GM13976 (cell line): ENCODE measurements at places on chromosomes 3 and 15.

DNA sequence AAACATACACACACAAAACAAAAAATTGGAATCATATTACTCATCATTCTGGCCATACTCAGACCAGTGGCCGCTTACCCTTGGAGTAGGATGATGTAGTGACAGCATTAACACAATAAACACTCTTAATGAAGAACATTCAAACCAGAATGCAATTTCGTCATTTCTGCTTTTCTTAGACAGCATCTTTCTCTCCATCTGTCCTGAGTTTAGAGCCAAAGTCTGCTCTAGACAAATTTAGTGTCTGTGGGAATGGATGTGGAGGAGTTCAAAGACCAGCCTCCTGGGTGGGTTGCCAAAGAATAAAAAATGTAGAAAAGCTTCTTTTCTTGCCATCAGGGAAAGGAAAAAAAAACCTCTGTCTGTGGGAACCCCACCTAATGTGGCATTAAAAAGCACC lies 212.4 kb upstream of the POU1F1 start:
- no peak for DNase-seq

DNA sequence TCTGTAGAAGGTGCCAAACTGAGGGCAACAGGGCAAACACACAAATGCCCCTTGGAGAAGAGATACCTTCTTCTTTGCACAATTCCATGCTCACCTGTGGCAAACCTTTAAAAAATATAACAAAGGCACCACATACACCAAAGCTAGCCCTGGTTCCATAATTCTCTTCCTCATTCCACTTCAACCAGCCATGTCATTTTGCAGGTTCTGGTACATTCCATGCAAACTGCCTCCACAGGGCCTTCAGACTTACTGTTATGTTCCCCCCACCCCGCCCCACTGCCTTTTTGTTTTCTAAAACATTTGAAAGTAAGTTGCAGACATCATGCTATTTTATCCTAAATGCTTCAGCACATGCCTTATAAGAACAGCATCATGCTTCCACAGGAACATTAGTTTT lies 269.0 kb downstream of the NSUN3 start:
- no peak for DNase-seq

DNA sequence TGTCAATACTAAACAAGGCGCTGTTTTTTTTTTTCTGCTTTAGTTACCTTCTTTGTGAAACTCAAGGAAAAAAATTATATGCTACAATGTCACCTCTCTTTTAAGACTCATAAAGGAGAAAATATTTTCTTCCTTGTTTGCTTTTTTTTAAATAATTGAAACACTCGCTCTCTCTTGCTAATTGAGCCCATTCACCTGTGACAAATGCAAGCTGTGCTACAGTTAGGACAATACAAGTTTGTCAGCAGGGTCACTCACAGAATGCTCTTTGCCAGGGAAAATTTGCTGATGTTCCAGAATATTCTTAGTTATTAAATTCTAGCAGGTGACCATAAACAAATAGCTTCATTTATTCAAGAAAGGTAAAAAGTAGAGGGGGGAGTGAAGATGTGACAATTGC lies 375.9 kb upstream of the DPPA4 start:
- no peak for DNase-seq

GRCh38 chr3:34012102-34012461 lies 213.7 kb downstream of the PDCD6IP start:
- no peak for DNase-seq

- peak; percentile 79 for DNase-seq
Observed at GRCh38 chr3:48222616-48223513, at the start of gene CAMP. Gene CAMP, plus strand, starts transcription at chr3:48223495. Its CDS starts 17 bp downstream, at chr3:48223512.

GRCh38 chr3:9715764-9716437 lies 12.3 kb downstream of the CPNE9 start:
- DNase-seq, result no peak

DNA sequence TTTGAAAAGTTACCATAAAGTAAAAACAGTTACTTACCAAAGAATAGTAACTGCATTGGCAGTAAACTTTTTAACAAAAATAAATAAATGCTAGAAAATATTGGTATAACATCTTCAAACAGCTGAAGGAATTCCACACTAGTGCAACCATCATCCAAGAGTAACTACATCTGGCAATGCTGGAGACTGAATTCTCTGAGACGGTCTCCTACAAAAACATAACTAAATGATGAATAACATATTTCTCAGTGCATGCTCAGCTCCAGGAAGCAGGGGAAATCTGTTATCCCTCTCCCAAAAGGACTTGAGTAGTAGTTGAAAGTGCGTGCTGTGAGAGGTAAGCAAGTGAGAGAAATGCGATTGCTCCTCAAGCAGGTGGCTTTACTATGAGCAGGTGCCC lies 526.8 kb upstream of the CCDC54 start:
- no peak for DNase-seq

DNA sequence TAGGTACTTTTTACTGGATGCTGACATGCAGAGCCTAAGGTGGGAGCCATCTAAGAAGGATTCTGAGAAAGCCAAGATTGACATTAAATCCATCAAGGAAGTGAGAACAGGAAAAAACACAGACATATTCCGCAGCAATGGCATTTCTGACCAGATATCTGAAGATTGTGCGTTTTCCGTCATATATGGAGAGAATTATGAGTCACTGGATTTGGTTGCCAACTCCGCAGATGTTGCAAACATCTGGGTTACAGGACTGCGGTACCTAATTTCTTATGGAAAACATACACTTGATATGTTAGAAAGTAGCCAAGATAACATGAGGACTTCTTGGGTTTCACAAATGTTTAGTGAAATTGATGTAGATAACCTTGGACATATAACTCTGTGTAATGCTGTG lies 125.1 kb downstream of the PLCL2 start:
- DNase-seq, result no peak

- DNase-seq, result no peak
Observed at GRCh38 chr3:119346076-119346496, 51.9 kb downstream of the ARHGAP31 start.

DNA sequence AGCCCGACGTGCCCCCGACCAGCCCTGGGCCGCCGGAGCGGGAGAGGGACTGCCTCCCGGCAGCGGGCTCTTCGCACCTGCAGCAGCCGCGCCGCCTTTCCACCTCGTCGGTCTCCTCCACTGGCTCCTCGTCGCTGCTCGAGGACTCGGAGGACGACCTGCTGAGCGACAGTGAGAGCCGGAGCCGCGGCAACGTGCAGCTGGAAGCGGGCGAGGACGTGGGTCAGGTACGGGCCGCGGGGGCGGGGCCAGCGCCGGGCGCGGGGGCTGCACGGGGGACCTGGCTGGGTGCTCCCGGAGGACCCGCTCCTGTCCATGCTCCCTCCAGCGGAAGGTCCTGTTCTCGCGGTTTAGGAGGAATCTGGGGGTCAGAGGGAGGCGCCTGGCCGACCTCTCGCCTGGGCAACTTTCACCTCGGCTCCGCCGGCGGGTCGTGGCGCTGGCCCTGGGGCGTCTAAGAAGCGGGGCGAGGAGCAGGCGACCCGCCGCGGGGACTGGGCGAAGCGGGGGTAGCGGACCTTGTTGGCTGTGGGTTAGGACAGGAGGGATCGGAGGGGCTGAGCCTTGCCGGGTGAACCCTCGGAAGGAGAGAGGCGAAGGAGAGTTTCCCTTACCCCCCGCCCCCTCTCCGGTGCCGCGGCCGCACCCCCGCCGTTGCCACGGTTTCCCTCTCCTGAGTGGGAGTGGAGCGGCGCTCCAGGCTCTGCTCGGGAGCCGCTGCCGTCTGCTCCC lies 682 bp downstream of the ITPKA start:
- DNase-seq, result peak; percentile 68

- DNase-seq, result no peak
Observed at GRCh38 chr3:191151653-191152052, 47.4 kb upstream of the OSTN start.

GRCh38 chr3:148990236-148990635 lies 1.1 kb upstream of the GYG1 start:
- peak; percentile 37 for DNase-seq

DNA sequence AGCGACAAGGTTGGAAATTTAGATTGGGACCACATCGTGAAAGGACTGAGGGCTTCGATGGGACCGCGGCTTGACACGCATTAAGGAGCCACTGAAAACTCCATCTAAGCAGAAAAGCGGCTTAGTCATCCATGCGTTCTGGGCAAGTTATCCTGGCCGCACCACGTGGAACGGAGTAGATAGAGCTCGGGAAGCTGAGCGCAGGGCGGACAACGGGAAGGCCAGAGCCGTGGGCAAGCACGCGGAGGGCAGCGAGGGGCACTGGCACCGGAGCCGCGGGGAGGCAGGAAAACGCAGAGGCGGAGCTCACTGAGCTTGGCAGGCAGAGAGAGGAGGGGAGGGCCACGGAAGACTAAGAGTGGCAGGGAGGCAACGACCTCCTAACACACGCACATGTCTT lies 61.3 kb upstream of the VGLL4 start:
- no peak for DNase-seq

- no peak for DNase-seq
Observed at GRCh38 chr15:55183679-55184078, 13.1 kb downstream of the RSL24D1 start.

DNA sequence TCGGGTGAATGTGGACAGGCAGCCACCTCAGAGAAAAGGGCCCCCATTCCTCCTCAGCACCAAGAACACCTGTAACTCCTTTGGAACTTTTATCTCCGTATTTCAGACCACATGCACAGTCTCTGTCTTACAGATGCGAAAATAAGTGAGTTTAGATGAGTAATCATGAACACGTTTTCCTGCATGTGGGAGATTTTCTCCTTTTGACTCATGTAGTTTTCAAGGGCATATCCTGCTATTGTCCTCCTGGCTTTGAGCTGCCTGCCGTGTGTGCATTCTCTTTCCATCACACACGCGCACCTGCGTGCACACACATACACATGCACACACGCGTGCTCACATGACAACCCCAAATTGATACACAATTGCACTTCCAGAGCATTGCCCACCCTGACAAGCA lies 239.2 kb downstream of the GABRG3 start:
- DNase-seq, result no peak

DNA sequence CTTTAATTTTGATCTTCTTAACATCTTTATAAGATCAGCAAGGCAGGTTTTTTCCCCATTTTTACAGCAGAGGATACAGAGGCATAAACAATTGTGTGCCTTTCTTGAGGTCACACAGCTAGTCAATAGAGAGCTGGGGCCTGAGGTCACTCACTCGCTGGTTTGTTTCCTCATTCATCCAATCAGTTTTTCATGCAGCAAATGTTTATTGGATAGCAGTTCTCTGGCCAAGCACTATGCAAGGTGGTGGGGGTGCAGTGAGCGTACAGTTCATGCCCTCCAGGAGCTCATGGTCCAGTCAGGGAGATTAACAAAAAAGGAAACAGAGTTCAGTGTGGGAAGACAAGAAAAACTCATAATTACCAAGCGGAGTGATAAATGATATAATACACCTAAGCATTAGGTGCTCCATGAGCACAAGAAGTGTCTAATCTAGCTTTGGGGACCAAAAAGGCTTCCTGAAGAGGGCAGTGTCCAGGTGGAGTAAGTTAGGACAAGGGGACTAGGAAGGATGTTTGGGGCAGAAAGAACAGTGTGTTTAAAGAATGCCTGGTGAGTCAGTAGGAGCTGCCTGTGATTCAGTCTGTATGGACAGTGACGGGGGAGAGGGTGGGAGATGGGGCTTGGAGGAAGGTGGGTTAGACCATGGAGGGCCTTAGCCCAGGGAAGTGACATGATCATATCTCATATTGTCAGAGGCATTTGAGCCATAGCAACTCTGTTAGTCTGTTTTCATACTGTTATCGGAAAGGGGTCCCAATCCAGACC lies 29.3 kb downstream of the MAP2K5 start:
- no peak for DNase-seq

DNA sequence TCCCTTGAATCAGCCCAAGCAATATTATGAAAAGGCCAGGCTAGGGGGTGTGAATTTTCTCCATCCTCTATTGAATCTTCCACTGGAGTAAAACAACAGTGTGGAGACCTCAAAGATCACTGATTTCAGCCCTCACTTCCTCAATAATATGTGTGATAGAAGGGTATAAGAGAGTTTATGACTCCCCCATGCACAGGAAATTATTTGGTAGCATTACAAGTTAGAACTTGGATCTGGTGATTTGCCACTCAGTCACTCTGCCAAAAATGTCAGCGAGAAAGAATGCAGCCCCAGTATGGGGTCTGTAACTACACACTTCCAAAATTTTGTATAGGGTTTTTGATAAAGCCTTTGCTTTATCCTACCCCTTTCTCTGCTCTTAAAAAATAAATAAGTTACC lies 81.0 kb upstream of the KCNMB2 start:
- no peak for DNase-seq

- peak; percentile 80 for DNase-seq
Observed at GRCh38 chr3:185253645-185254410, at the start of gene EHHADH. Gene EHHADH, minus strand, starts transcription at chr3:185254049. Its CDS starts 27 bp downstream, at chr3:185254022.

- no peak for DNase-seq
Observed at GRCh38 chr3:5798809-5799208, 611.3 kb downstream of the EDEM1 start.

DNA sequence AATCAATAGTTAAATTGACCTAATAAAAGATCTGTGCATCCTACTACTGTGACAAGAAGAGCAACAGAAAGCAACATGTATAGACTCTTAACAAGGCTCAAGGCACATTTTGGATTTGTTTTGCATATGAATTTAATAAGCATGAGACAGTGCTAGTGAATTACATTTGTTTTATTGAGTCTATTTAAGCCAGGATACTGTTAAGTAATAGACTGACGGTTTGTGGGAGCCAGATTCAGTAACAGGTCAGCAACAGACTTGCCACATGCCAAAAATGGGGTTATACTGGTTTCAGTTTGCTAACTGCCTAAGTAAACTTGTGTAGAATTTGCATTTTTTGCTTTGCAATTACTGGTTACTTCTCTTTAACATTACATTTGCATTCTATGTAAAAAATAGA lies 54.0 kb downstream of the MBNL1 start:
- DNase-seq, result no peak

- DNase-seq, result no peak
Observed at GRCh38 chr15:60297047-60297446, 100.7 kb downstream of the ANXA2 start.

GRCh38 chr15:30990446-30991254 lies 778 bp downstream of the MTMR10 start:
- DNase-seq, result peak; percentile 24

GRCh38 chr15:90819390-90819789 lies 49.0 kb upstream of the FURIN start:
- no peak for DNase-seq

DNA sequence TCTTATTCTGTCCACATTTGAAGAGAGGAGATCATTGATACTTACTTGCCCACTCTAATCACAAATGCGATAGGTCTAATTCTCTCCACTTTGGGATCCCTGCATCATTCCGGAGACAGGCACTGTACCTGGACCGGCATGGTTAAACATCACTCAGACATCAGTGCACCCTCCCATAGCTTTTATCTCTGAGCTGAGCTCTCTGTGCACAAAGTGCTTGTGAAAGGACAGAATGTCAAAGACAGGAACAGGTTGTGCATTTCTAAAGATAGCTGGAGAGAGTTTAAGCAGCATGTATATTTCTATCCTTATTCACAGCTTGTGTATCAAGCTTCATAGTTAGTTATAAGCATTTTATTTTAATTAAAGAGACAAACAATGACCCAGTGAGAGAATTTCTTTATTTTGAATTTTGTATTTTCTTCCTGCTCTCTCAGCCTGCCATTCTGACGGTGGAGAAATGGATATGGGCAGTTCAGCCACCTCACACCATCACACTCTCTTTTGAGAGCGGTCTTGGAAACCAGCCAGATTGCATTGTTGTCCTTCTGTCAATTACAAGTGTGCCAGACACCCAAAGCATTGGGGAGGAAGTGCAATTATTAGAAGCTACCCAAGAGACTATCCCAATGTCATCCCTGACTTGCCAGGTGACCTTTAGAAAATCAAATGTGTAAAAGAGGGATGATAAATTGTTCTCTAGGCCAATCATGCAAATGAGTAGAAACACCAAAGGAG lies 65.2 kb upstream of the CHL1 start:
- no peak for DNase-seq
